ENCODE measurements at places on chromosomes 11 and 22.
A peak's percentile ranks its signal among the peaks of the same experiment; 100 is the strongest.

GRCh38 chr11:20060181-20060580 lies 100.1 kb downstream of the DBX1 start:
- DNase-seq: no peak

- peak; percentile 89 for DNase-seq
These were observed 29.2 kb upstream of the XBP1 start for GRCh38 chr22:28829358-28830181.

DNA sequence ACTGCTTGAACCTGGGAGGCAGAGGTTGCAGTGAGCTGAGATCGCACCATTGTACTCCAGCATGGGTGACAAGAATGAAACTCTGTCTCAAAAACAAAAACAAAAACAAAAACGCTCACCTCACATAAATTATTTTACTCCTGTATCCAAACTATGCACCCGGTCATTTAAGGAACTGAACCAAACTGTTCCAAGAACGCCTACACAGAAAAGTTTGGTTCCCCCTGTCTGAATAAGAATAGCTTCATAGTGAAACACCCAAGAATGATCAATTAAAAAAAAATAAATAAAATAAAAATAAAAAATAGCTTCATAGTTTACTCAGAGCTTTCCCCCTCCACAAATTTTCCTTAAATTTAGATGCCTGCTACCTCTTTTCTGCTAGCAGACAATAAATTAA lies 13.7 kb downstream of the NUP98 start:
- DNase-seq: peak; percentile 66

GRCh38 chr22:16854631-16855030 lies 29.4 kb upstream of the XKR3 start:
- DNase-seq: peak; percentile 72

GRCh38 chr11:75836417-75836816 lies 21.4 kb downstream of the UVRAG start:
- DNase-seq: peak; percentile 52

DNA sequence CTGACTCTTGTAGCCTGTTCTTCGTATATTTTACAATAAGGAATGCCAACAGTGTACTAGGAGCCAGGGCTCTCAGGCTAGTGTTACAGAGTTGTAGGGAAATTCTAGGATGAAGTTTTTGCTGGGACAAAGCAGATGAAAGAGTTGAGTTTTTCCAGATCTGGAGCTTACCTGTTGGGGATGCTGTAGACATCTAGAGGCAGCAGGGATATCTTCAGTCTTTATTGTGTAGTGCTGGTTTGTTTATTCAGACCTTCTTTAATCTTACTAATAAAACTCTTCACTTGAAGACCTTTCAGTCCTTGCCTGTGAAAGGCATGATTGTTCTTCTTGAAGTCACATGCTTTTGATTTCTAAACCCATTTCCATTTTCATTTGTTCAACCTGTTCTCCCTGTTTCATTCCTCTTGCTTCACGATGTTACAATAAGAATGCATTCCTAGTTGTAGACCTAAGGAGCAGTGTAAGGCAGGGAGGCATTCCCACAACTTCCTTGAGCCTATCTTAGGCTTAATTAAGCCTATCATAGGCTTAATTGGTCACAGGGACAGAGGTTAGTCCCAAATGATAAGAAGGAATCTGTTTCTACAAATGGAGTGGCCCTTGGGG lies 7.9 kb upstream of the SLC37A2 start:
- no peak for DNase-seq

DNA sequence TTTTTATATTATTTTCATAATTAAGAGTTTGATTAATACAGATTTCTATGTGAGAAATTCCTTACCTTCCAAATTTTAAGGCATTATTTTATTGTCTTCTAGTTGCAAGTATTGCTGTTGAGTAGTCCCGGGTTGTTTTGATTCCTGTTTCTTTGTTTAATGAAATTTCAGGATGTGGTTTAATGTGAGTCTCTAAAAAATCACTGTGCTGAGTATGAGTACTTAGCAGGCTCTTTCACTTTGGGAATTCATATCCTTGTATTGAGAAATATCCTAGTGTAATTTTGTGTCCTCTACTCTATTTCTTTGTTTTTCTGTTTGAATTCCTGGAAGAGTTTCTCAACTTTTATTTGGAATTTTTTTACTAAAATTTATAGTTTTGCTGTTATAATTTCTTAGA lies 113.2 kb downstream of the TMEM135 start:
- peak; percentile 31 for DNase-seq

DNA sequence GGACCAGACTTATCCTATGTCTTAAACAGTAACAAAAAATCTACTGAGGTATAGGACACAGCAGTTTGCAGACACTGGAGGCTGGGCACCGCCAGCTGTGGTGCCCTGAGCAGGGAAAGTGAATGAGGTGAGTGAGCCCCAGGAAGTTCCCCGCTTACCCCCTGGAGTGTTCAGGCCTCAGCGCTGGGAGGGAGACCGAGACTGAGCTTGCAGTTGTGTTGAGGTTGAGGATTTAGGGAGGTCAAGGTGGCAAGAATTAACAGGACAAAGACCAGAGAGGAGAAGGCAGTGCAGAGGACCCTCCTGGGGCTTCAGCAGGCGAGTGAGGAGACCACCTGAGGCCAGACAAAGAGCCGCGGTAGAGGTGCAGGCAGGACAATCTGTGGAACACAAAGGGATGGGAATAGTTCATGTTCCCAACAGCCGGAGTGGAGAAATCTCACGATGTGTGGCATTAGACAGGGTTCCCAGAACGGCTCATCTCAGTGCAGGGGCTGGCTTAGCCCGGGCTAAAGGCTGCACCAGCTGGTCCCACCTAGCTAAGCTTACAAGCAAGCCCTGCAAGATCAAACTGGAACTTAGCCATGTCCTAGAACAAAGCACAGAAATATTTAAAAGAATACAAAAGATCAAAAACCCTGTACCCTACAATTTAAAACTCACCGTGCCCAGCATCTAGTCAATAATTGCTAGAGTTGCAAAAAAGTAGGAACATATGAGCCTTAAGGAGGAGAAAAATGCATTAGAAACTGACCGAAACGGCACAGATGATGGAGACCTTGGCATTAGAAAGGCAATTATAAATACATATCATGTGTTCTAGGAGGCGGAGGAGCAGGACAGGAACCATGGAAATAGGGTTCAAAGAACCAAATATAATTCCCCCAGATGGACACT lies 47.4 kb upstream of the PITPNB start:
- no peak for DNase-seq

- no peak for DNase-seq
These were observed 133.9 kb upstream of the BMAL1 start for GRCh38 chr11:13143486-13144297.

DNA sequence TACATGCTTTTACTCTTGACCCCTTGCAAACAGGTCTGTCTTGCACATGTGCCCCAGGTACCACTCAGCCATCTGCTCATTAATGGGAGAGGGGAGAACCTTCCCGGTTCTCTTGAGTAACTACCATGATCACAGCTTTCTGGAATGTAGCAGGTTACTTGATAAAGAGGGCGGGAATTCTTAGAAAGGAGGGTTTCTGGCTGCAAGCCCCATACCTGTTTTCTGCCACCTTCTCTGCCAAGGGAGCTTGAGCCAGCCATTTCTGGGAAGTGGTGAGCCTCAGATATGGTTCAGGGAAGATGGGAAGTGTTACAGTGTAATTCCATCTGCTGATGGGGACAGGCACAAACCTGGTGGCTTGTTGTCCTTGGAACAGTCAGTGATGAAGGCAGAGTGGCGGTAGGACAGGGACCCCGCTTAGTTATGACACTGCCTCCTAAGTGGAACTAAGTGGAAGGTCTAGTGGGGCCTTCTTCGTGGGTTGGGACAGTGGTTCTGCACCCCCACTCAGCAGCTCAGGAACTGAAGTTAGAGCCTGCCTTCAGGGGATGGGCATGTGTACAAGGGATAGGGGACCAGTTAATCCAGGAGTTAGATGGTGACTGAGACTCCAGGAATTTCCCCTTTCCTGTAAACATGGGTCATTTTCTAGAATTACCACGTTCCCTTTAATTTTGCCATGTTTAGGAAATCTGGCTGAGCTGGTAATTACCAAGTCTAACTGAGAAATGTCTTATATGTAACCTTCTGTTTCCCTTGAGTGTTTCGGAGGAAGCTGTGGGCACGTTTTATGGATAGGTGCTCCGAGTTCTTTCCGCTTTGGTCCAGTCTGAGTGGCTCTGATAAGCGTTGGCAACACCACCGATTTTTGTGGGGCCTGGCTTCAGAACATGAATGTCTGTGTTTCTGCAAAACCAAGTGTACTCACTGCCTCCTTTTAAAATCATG lies 35.3 kb downstream of the BCR start:
- peak; percentile 30 for DNase-seq

GRCh38 chr11:109734566-109734965 lies 312.6 kb downstream of the C11orf87 start:
- DNase-seq: no peak

GRCh38 chr11:77379253-77379652 lies 77.8 kb upstream of the GDPD4 start:
- DNase-seq: no peak

DNA sequence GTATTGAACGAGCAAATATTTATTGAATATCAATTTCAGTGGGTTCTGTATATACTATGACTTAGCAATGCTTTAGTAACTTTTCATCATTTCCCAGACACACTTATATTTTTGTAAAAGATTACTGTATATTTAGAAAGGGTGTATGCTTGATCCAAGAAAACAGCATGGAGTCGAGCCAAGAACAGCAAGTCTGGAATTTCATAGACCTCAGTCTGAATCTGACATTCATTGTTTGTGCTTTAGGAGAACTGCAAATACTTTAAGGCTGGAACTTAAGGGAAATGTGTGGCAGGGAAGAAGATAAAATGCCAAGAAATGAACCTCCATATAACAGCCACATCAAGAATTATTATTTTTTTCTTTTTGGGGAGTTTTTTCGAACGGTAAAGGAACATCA lies 1156.8 kb downstream of the LRRC4C start:
- DNase-seq: no peak

GRCh38 chr11:45847911-45848316 lies 639 bp downstream of the CRY2 start:
- DNase-seq: peak; percentile 56

DNA sequence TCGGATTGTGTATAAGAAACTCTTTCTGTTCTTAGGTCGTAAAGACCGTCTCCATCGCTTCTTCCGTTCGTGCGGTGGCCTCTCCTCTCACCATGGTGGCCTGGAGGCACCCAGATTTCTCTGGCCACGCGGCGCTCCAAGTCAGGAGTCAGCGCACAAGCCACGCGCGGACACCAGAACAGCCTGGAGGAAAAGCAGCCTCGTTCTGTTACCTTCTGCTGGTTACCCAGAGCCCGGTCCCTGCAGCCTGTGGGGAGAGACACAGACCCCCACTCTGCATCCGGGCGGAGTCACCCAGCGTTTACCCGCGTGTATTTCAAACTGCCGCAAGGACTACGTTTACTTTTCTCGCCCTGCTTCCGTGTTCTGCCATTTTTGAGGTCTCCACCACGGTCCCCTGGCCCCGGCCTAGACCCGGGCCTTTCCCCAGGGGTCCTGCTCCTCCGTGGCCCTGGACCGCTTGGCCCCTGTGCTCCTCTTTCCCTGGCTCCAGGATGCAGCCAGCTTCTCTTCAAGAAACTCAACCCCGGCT lies 776.1 kb downstream of the BRD1 start:
- DNase-seq: no peak

GRCh38 chr11:70916351-70916750 lies 336.0 kb downstream of the SHANK2 start:
- no peak for DNase-seq

DNA sequence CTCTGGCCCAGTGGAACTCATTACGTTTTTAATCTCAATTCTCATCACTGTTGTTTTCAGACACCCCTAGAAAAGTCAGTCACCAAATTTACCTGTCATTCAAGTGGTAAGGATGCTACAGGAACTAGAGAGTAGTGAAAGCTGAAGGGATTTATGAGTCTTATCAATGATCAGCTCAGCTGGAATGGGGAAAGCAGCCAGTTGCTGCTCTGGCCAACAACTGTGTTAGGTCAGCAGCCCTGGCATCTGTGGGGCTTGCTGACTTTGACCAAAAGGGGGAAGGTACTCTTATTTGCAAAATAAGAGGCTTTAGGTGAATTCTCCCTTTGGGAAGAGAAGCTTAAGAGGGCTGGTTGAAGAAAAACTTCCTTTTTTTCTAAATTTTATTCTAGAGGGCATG lies 76.2 kb upstream of the HORMAD2 start:
- no peak for DNase-seq

GRCh38 chr22:43528601-43529360 lies 117.0 kb downstream of the MPPED1 start:
- DNase-seq: no peak

- no peak for DNase-seq
These were observed 553.5 kb downstream of the TBC1D22A start for GRCh38 chr22:47315862-47316419.

DNA sequence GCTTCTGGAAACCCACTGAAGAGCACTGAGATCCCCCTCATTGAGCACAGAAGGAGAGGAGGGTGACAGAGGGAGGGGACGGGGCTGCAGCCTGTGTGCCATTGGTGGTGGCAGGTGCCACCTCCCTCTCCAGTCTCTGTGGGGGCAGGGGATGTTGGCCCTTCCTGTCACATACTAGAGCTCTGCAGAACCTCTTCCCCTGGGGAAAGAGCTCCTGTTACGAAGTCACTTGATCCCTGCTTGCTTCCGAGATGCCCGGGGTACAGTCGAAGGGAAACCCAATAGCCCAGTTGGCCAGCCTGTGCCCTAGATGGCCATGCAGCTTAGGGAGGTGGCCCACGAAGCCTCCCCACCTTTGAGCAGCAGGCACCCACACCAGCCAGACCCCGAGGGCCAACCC lies 29.4 kb downstream of the DAGLA start:
- no peak for DNase-seq

GRCh38 chr11:14764579-14765527 lies 121.2 kb downstream of the PDE3B start:
- peak; percentile 34 for DNase-seq

GRCh38 chr11:117413616-117414015 lies 86.0 kb downstream of the CEP164 start:
- no peak for DNase-seq

DNA sequence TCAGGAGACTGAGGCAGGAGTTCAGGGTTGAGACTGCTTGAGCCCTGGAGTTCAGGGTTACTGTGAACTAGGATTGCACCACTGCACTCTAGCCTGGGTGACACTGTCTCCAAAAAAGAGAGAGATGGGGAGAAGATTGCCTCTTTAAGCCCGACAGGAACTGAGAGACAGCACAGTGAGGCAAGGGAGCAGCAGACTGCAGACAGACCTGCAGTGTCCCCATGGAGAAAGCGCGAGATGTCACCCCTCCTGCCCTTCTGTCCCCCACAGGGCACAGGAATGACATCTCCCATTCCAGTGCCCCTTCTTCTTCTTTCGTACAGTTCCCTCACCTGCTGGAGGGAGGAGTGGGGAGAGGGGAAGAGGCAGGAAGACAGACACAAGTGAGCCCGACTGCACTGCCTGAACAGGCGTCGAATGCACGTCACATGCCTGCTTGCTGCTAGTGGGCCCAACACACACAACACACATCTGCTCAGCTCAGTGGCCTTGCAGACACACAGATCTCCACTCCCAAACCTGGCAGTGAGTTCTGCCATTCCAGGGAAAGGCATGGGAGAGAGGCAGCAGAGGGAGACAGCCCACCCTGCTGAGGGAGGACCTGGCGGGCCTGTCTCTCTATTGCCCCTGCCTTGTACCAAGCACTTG lies 167.0 kb downstream of the DSCAML1 start:
- no peak for DNase-seq

- DNase-seq: peak; percentile 86
These were observed 7.8 kb downstream of the SLC5A1 start for GRCh38 chr22:32050678-32051515.

- DNase-seq: peak; percentile 95
These were observed 5.0 kb downstream of the KCNJ11 start for GRCh38 chr11:17383461-17383860.

- peak; percentile 75 for DNase-seq
These were observed 6.8 kb downstream of the NAA40 start for GRCh38 chr11:63945477-63946163.
